ENCODE measurements at places on chromosomes 11 and 22.

GRCh38 chr22:44181912-44182587, 1.3 kb downstream of the PARVG start:
- DNase-seq: peak; percentile 49

DNA sequence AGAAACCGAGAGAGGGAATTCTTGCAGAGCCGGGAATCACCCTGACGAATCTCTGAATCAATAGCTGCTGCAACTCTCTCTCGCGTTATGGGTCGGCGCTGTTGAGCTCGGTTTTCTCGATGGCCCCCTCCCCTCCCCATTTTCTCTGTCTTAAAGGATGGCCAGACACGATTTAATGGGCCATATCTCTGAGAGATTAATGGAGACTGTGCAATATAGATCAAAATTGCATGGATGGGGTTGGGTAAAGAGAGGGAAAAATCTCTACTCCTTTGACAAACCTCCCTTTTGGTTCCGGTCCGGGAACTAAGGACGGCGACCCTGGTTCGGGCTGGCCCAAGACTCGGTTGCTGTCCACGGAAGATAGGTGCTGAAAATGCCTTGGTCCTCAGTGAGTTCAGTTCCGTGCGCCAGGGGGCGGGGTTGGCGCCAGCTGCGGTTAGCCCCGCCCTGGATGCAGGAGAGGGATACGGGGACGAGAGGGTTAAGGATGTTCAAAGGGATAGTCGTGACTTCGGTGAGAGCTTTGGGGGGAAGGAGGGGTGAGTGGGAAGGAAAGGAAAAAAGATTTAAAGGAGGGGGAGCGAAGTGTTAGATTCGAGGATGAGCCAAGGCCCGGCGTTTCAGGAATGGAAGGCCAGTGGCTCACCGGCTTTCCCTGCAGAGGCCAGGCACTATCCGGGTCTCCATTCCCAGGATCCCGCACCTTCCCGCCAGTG, 103.6 kb upstream of the HSD17B12 start:
- peak; percentile 34 for DNase-seq

DNA sequence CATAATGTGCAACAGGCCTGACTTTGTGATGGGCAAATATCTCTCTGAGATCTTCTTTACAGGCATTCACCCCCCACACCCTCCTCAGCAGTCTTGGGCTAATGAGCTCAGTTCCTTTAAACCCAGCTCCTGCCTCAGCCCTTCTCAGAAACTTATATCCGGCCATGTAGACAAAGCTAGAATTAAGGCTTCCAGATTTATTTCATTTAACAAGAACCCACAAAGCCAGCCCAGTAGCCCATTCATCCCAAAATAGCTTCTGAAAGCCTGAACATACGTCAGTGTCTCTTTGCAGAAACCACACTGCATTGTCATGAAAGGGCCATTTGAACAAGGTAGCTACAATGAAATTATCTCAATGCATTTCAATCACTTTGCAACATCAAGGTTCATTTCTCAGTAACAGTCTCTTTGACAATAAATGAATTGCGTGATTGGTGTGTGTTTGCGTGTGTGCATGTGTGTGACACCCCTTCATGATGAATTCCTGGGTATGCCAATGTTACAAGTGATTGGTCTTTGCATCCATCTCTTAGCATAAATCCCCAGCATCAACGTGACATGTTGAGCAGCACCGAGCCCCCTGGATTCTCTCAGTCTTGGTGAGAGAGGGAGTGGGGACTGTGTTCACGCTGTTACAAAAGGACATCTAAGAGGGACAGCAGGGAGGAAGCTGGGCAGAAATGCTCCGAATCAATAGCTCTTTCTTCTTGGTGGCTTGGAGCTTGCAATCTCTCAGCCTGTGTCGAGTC, 299.6 kb downstream of the KIRREL3 start:
- no peak for DNase-seq

GRCh38 chr11:122799406-122800105, 38.7 kb upstream of the CRTAM start:
- DNase-seq: peak; percentile 48

- DNase-seq: no peak
Observed at GRCh38 chr11:50174975-50175374, 142.3 kb downstream of the OR4C45 start.

- peak; percentile 72 for DNase-seq
Observed at GRCh38 chr11:1749395-1750351, 722 bp downstream of the IFITM10 start.

- peak; percentile 63 for DNase-seq
Observed at GRCh38 chr22:45709060-45709739, 37.6 kb downstream of the ATXN10 start.

- peak; percentile 58 for DNase-seq
Observed at GRCh38 chr11:94767701-94768601, at the start of gene AMOTL1. Gene AMOTL1 (plus strand): TSS chr11:94768356. CDS start chr11:94768512, 156 bp downstream.

DNA sequence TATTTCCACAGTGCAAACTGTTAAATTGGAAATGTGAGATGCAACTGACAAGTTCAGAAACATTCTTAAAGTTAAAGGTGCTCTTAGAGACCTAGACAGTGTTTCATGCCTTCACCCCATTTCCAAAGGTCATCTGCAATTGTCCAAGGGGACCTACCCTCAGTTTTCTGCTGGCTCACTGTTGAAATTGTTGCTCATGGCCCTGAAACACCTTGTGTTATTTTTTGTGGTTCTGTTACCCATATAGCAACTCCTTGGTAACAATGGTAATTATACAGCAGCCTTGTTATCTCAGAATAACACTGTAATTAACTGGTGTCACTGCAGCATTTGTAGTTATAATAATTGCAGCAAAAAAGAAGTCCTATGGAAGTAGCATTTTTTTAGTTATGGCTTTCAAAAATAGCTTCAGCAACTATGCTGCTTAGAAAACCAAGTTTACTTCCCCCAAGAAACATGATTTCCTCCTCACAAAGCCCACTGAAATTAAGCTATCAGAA, 49.2 kb upstream of the CCDC34 start:
- DNase-seq: no peak
